ENCODE measurements at places on chromosomes 1 and 21. TPM values are rescaled to one million over a fixed set of nuclear protein-coding genes. Genes with fewer than 3 reads are reported as not detected.

DNA sequence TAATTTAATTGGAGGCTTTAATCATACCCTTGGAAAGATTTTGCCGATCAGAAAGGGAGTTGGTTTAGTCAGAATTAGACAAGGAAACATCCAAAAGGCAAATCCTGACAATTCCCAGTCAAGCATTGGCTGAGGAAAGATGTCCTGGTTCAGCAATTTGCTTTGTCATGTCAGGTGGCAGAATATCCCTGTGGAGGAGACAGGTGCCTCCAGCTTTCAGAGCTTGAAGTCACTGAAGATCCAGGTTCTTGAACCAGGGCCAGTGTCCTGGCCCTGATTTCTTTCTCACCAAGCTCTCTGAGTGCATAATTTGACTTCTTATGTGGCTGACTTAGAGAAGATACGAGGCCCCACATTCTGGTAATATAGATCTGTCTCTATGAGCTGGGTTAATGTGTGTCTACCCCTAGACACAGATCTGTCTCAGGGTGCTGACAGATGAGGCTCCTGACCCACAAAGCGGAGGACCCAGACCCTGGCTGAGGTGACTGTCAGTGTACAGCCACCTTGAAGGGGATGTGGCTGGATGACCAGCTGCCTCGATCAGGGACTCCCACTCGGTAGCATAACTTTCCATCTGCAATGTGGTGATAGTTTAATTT, 118.9 kb downstream of the HHAT start:
- H3K27me3 ChIP-seq = no peaks in the 10 kb centered on the region
- no peaks in the 10 kb centered on the region for H3K4me1 ChIP-seq
- H3K36me3 ChIP-seq = no peaks in the 10 kb centered on the region
- no peak overlapping the region for H3K27ac ChIP-seq

GRCh38 chr1:14141656-14142055, 441.7 kb downstream of the PRDM2 start:
- no peaks in the 10 kb centered on the region for H3K27me3 ChIP-seq
- H3K36me3 ChIP-seq = no peaks in the 10 kb centered on the region
- H3K4me3 ChIP-seq = no peak overlapping the region
- no peak for DNase-seq

DNA sequence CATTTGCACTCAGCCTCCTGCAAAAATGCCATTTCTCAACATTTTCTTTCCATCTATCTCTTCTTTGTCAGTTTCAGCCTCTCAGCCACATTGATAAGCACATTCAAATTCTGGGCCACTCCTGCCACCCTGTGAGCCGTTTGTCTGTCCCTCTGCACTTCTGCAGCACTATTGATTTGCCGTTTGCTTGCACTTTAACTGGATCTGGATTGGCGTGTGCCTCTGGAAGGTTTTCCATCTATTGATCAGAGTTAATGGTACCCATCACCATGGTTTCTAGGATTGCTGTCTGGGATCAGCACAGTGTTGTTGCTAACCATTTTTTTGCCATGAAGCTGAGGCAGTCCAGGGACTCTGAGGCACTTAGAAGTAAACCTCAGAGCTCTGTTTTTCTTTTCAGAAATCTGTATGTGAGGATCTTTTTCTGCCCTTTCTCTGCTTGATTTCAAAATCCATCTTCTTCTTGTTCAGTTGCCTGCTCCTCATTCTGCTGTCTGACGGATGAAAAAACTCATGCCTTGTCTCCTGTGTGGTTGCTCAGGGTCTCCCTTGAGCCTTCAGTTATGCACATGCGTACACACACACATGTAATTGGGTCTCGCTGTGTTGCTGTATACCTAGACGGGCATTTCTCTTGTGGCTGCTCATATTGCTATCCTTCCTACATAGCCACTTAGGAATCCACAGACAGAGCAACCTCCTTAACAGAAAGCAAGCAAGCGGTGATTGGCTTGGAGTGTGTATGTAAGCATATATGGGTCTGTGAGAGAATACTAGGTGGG, 67.9 kb downstream of the NOS1AP start:
- no peaks in the 10 kb centered on the region for H3K36me3 ChIP-seq
- H3K4me3 ChIP-seq = no peak overlapping the region
- peaks cover 30% of the 10 kb centered on the region for H3K4me1 ChIP-seq

- no peaks in the 10 kb centered on the region for H3K4me1 ChIP-seq
- H3K27ac ChIP-seq = no peak overlapping the region
- DNase-seq = no peak
- H3K4me3 ChIP-seq = no peak overlapping the region
- no peaks in the 10 kb centered on the region for H3K27me3 ChIP-seq
Measured at GRCh38 chr21:33406493-33406892, 3.3 kb downstream of the IFNGR2 start.

DNA sequence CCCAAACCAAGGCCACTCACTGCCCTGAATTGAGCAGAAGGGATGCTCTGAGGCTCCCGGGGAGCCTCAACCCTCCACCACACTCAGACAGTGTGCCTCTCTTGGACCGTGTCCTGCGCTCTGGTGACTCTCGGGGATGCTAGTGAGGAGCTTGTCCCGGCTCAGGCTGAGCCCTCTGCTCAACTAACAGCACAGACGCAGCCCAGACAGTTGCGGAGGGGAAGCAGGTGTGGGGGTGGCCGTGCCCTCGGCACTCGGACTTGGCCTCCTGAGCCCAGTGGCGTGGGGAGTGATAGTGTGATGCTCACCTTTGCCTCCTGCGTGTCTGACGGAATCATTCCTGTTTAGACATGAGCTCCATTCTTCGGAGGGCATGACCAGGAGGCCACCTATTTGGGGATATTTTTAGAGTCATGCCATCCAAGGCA, 15.4 kb upstream of the SLC19A1 start:
- peaks cover 4% of the 10 kb centered on the region for H3K4me1 ChIP-seq
- no peak overlapping the region for H3K4me3 ChIP-seq
- DNase-seq = no peak
- no peaks in the 10 kb centered on the region for H3K27me3 ChIP-seq
- H3K36me3 ChIP-seq = no peaks in the 10 kb centered on the region

DNA sequence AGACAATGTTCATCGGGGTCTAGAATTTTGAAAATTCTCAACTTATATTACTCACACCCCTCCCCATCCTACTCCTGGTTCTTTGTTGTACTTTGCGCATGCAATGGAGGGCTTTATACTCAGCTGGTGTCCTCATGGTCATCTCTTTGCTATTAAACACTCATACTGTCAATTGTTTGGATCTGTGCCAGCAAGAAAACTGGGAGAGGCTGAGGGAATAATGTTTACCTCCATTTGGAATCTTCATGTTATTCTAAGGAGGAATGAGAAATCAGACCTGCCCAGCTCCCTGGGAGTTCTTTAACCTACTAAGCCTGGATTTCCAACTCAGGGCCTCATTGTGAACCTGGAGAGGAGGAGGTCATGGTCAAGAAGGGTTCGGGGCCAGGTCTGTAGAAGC, 143.9 kb upstream of the DNAH14 start:
- no peak overlapping the region for H3K27ac ChIP-seq
- no peak for DNase-seq
- H3K36me3 ChIP-seq = no peaks in the 10 kb centered on the region
- H3K4me1 ChIP-seq = no peaks in the 10 kb centered on the region
- no peaks in the 10 kb centered on the region for H3K27me3 ChIP-seq

GRCh38 chr1:9302745-9303524, 10.2 kb downstream of the SPSB1 start:
- no peaks in the 10 kb centered on the region for H3K27me3 ChIP-seq
- no peak overlapping the region for H3K4me3 ChIP-seq
- H3K36me3 ChIP-seq = no peaks in the 10 kb centered on the region
- peak overlapping the region; percentile 48 for H3K27ac ChIP-seq

DNA sequence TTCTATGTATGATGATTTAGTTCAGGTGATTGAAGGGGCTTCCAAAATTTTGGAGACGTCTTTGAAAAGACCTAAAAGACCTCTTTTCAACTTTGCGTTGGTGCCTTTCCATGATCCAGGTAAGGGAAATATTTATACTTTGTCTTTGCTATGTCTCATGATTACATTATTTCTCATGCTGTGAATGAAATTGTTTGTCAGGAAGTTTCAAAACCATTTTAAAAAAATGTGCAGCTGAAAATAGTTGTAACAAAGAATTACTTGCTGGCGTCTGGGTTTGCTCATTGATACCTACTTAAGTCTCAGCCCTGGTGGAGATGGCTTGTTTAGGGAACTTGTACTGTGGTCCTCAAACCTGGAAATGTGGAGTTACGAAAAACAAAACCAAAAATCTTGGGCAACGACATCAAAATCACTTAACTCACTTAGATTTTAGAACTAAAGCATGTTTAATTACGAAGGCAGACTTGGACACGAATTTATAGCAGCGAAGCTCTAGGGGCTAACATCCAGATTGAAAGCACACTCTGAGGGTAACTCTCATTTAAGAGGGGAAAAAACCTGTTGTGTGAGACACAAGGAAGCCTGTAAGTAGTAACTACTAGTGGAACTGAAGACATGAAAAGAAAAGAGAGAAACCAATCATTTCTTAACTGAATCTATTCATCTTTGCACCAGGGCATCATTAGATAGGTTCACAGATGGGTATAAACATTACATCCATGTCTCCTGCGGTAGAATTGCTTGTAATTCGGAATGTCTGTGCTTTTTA, 924 bp downstream of the HMCN1 start:
- H3K4me3 ChIP-seq = peak overlapping the region; percentile 52
- peak overlapping the region; percentile 76 for H3K27ac ChIP-seq
- no peaks in the 10 kb centered on the region for H3K4me1 ChIP-seq
- H3K27me3 ChIP-seq = no peaks in the 10 kb centered on the region
- no peak for DNase-seq
- no peaks in the 10 kb centered on the region for H3K36me3 ChIP-seq

DNA sequence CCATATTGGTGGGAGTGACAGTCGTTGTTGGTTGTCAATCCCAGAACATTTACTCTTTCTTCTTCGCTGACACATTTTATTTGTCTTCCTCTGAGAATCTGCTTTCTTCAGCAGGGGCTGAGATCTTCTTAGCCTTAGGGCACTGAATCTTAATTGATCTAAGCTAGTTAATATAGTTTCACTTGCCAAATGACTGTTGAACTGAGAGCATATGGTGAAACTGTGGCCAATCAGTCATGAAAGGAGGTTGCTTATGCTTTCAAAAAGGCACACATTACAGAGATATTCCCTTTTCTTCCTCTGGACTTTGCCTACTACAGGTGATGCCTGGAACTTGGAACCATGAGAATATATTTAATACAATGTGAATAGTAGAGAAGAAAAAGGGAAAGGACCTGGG, 60.0 kb upstream of the KIAA0040 start:
- H3K36me3 ChIP-seq = no peaks in the 10 kb centered on the region
- no peak overlapping the region for H3K27ac ChIP-seq
- DNase-seq = no peak
- no peaks in the 10 kb centered on the region for H3K4me1 ChIP-seq
- H3K27me3 ChIP-seq = no peaks in the 10 kb centered on the region
- H3K4me3 ChIP-seq = no peak overlapping the region

GRCh38 chr21:31052489-31053142, 14.3 kb upstream of the KRTAP19-8 start:
- no peaks in the 10 kb centered on the region for H3K36me3 ChIP-seq
- DNase-seq = no peak
- no peaks in the 10 kb centered on the region for H3K27me3 ChIP-seq
- H3K4me1 ChIP-seq = no peaks in the 10 kb centered on the region

DNA sequence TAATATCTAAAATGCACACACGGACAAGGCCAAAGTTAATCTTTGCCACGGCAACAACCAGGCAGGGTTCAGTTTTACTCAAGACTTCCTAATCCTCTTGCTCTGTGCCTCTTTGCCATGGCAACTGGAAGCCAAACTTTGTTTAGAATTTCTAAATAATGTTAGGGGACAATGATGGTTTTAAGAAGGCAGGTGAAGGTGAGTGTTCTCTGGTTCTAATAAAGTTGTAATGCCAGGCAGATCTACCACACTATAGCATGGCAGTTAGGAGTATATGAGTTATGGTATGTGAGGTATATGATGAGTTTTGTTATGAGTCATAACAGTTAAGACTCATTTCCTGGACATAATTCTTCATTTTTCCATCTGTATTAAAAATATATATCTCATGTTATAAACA, 2.7 kb downstream of the PTPRC start:
- H3K4me3 ChIP-seq = no peak overlapping the region
- no peaks in the 10 kb centered on the region for H3K27me3 ChIP-seq
- no peaks in the 10 kb centered on the region for H3K4me1 ChIP-seq
- H3K27ac ChIP-seq = no peak overlapping the region
- no peaks in the 10 kb centered on the region for H3K36me3 ChIP-seq

DNA sequence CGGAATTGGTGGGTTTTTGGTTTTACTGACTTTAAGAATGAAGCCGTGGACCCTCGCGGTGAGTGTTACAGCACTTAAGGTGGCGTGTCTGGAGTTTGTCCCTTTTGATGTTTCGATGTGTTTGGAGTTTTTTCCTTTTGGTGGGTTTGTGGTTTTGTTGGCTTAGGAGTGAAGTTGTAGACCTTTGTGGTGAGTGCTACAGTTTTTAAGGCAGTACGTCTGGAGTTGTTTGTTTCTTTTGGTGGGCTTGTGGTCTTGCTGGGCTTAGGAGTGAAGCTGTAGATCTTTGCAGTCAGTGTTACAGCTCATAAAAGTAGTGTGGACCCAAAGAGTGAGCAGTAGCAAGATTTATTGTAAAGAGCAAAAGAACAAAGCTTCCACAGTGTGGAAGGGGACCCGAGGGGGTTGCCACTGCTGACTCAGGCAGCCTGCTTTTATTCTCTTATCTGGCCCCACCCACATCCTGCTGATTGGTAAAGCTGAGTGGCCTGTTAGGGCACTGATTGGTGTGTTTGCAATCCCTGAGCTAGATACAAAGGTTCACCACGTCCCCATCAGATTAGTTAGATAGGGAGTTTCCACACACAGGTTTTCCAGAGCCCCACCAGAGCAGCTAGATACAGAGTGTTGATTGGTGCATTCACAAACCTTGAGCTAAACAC, 20.9 kb downstream of the HENMT1 start:
- H3K4me3 ChIP-seq = no peak overlapping the region
- no peaks in the 10 kb centered on the region for H3K27me3 ChIP-seq
- H3K4me1 ChIP-seq = peaks cover 16% of the 10 kb centered on the region
- H3K36me3 ChIP-seq = no peaks in the 10 kb centered on the region

GRCh38 chr1:174922121-174922520, 77.6 kb upstream of the CACYBP start:
- no peak overlapping the region for H3K4me3 ChIP-seq
- H3K36me3 ChIP-seq = no peaks in the 10 kb centered on the region
- no peak overlapping the region for H3K27ac ChIP-seq
- H3K4me1 ChIP-seq = no peaks in the 10 kb centered on the region
- DNase-seq = no peak
- no peaks in the 10 kb centered on the region for H3K27me3 ChIP-seq

GRCh38 chr1:59094001-59094400, 202.9 kb upstream of the FGGY start:
- peaks cover 11% of the 10 kb centered on the region for H3K4me1 ChIP-seq
- no peaks in the 10 kb centered on the region for H3K36me3 ChIP-seq
- H3K27ac ChIP-seq = no peak overlapping the region
- H3K4me3 ChIP-seq = no peak overlapping the region
- peaks cover 4% of the 10 kb centered on the region for H3K27me3 ChIP-seq

Gene CFAP126
- not detected for total RNA-seq

Gene CRP
- not detected for total RNA-seq

Gene FCRL3
- not detected for total RNA-seq

Gene FAM151A
- total RNA-seq = 0.21 TPM

Gene TGFBR3
- 5.8 TPM for total RNA-seq

Measured in cardiac muscle cell (in vitro differentiated cells and primary cell).